ENCODE measurements at places on chromosomes 2 and 18.

DNA sequence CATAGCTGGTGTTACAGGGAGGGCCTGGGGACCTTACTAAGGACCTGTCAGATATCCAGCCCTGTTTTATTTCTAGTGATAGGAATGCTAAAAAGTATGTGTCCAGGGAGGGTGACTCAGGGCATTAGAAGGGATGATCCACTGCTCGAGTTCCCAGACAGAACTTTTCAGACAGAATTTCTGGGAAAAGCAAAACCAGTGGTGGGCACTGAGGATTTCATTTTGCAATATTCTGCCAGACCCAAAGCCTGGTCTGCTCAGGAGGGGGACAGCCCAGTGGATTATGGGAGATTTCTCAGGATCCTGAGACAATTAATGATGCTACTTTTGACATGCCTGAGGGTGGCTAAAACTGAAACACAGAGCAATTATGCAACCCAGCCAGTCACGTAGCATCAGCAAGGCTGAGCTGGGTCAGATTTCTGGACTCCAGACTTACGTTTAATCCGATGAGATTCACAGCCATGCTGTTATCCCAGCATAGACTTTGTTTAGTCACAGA, 4.7 kb upstream of the KCNE4 start:
- no peak for DNase-seq

DNA sequence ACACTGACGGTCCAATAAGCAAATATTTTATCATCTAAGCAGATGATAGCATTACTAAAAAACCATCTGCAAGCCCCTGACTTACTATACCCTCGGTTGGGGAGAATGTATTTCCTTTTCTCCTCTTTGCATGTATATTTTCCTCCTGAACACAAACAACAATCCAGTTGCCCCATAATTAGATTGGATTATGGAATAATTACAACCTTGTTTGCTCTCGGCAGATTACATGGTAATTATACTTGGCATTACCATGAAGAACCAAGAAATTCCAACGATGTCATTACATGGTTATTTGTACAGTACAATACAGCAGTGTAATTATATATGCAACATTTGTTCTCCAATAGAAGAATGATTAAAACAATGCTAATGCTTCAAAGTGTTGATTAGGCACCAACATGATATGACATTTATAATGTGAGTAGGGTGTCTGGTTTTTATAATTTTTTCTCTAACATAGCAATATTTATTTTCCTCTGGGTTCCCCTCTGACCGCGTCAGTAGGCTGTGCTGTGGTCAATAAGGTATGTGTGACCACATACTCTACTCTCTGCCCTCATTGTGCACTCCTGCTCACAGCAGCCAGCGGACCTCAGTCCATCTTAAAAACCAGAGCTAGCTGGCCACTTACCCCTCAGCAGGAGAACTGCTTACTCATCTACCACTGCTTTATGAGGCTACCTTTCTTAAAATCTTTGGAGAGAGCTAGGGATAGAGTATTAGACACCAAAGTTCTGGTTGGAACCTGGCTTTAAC, 176.1 kb downstream of the INSIG2 start:
- DNase-seq: no peak

DNA sequence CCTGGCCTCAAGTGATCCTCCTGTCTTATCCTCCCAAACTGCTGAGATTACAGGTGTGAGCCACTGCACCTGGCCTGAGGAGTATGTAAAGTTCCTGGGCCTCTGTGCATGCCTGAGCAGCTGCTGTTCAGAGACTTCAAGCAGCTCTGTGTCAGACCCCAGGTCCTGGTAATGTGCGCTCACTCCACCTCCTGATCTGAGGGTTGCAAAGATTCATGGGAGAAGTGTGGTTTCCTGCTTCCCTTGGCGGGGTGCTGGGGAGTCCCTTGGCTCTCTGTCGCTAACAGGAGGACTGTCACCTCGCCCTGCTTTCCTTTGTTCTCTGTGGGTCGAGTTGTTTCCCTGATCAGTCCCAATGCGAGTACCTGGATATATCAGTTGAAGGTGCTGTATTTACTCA, 8.6 kb upstream of the IL36A start:
- DNase-seq: peak; percentile 39

DNA sequence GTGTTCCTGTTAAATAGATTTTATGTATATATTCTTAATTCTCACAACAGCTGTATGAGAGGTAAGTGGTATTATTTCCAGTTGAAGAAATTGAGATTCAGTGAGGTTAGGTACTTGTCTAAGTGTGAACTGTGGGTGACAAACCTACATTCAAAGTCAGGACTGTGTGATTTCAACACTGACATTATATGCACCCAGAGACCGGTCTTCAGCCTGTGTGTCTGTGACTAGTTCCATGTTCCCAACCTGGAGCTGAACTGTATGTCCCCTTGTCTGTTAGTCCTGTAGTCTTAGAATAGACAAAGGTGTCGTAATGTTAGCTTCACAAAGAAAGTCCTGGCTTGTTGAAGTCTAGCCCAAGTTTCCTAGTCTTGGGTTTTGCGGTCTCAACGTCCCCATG, 17.4 kb downstream of the PLEKHB2 start:
- DNase-seq: no peak

DNA sequence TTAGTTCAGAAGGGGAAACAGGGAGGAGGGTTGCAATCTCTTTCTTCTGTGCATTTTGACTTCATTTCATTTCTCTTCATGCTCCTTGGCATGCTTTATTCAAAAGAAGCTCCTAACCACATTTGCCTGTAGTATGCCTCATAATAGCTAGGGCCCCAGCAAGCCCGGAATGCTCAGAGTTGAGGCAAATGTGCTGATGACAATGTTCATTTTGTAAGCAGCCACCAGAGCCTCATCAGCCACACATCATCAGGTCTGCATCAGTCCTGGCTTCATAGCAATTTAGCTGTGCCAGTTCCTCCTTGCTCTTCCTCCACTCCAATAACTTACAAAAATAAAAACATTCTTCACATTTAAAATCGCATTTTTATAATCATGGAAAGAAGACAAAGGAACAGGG, 65.4 kb upstream of the MMADHC start:
- DNase-seq: no peak

- DNase-seq: no peak
Observed at GRCh38 chr2:132253496-132254305, 91.9 kb upstream of the ANKRD30BL start.

All from stimulated activated CD4-positive, alpha-beta T cell treated with anti-CD3 and anti-CD28 coated beads, Interleukin-12 subunit alpha, Interleukin-12 subunit beta, amount 100 ng/mL, for 24 hours (primary cell).